ENCODE measurements at places on chromosomes 7 and 10.

- DNase-seq, result no peak
Observed at GRCh38 chr10:42989481-42989921, 87.4 kb upstream of the RET start.

DNA sequence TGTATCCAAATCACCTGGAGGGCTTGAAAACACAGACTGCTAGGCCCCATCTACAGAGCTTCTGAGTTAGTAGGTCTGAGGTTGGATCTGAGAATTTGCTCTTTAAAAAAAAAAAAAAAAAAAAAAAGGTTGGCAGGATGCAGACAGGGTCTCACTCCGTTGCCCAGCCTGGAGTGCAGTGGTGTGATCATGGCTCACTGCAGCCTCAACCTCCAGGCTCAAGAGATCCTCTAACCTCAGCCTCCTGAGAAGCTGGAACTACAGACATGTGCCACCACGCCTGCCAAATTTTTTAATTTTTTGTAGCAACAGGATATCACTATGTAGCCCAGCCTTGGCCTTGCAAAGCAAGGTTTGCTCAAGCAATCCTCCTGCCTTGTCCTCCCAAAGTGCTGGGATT, 8.0 kb downstream of the GDI2 start:
- no peak for DNase-seq

DNA sequence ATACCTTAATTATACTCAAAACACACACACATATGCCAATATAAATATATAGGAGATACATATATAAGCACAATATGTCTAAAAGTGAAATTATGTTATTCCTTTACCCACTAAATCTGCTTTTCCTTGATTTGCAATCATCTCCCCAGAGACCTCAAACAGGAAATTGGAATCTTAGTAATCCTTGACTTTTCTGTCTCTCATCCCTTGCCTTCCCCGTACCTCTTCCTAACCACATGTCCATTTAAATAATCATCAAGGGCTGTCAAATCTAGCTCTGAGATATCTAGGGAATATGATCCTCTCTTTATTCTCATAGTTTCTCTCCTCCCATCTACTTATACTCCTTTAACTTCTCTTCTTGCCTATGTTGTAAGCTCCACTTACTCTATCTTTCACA, 336.6 kb downstream of the HGF start:
- peak; percentile 49 for DNase-seq

- DNase-seq, result peak; percentile 74
Observed at GRCh38 chr10:624605-625332, 64.7 kb downstream of the DIP2C start.

DNA sequence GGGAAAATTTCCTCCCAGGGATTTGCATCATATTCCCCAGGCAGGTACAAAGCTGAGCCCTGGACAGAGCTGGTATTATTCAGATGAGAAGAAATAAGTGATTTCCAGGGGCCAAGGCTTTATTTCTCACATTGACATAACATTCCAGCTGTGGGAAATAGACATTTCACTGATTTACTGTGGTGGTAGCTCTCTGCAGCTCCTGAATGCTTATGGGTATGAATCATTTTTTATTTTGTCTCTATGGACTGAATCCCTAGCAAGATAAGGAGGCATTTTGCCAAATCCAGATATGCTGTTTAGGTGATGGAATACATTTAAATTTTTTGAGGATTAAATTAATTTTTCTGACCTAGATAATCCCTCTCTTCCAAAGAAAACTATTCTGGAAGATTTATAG, 97.9 kb downstream of the MTPN start:
- peak; percentile 81 for DNase-seq

GRCh38 chr10:130775311-130775710, 536.2 kb downstream of the TCERG1L start:
- DNase-seq, result no peak

GRCh38 chr10:125149036-125149679, 11.2 kb downstream of the CTBP2 start:
- DNase-seq, result peak; percentile 82

- DNase-seq, result no peak
Observed at GRCh38 chr7:26760501-26760900, 103.9 kb downstream of the SKAP2 start.

GRCh38 chr10:106083572-106083971, 1080.9 kb downstream of the SORCS1 start:
- peak; percentile 51 for DNase-seq

- no peak for DNase-seq
Observed at GRCh38 chr10:37680243-37680683, 177.1 kb downstream of the ZNF248 start.

GRCh38 chr10:107913317-107914294, 749.1 kb upstream of the SORCS1 start:
- no peak for DNase-seq

DNA sequence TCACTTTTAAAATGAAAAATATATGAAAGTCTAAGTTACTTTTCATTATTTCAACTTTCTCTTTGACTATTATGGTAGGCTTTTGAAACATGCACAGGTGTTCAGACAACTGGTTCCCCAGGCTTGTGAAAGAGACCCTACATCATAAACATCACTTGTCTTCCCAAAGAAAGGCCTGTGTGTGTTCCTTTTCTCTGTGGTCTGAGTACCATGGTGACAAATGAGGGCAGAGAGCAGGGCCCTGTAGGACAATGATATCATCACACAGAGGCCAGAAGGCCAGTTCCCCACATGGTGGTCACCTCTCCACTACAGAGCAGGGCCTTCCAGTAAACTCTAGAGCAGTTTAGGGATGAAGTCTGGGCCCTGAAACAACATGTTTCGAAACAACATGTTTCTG, 288.8 kb downstream of the USP6NL start:
- DNase-seq, result no peak

DNA sequence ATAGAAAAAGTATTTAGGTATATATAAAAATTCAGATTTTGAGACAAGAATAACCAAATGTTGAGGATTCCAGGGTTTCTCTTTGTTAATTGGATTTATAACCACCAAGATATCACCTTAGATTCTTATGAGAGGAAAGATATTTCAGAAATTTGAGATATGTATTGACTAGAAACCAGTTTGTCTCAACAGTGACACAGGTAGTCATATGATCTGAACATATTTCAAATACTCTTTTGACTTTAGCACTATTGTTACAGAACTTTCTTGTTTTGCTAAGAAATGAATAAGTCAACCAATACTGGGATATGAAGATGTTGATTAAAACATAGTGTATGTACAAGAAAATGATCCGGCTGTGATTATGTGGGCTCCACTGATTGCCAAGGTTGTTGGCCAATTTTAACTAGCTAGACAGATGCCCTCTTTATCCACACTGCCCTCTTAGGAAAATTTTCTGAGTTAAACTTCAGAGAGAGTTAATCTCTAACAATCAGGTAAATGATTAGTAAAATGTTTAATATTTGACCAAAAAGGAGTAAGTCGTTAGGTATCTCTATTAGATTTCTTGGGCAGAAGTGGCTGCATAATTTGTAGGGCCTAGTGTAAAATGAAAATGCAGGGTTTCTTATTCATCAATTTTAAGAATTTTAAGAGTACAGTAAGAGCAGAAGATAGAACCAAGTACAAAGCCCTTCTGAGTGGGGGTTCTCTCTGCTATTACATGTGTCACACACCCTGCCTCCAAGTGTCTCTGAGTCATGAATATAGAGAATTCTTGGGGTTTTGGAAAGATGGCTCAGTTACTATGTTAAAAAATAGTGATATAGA, 376.0 kb downstream of the TFEC start:
- DNase-seq, result peak; percentile 86

GRCh38 chr7:135234727-135235126, 1.1 kb downstream of the STRA8 start:
- no peak for DNase-seq

- DNase-seq, result no peak
Observed at GRCh38 chr10:130580975-130581374, 444.8 kb downstream of the GLRX3 start.

DNA sequence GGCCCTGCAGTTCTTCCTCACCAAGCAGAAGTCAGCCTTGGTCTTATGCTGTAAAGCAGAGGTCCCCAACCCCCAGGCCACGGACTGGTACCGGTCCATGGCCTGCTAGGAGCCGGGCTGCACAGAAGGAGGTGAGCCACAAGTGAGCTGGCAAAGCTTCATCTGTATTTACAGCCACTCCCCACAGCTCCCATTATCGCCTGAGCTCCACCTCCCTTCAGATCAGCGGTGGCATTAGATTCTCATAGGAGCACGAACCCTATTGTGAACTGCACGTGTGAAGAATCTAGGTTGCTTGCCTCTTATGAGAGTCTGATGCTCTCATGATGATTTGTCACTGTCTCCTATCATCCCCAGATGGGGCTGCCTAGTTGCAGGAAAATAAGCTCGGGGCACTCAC, 87.6 kb upstream of the NEBL start:
- DNase-seq, result no peak

GRCh38 chr7:78472519-78472918, 673.9 kb downstream of the PHTF2 start:
- DNase-seq, result peak; percentile 78

- DNase-seq, result no peak
Observed at GRCh38 chr10:92847202-92847864, 987 bp upstream of the EXOC6 start.

- peak; percentile 31 for DNase-seq
Observed at GRCh38 chr10:92571649-92572048, 2.2 kb downstream of the IDE start.

DNA sequence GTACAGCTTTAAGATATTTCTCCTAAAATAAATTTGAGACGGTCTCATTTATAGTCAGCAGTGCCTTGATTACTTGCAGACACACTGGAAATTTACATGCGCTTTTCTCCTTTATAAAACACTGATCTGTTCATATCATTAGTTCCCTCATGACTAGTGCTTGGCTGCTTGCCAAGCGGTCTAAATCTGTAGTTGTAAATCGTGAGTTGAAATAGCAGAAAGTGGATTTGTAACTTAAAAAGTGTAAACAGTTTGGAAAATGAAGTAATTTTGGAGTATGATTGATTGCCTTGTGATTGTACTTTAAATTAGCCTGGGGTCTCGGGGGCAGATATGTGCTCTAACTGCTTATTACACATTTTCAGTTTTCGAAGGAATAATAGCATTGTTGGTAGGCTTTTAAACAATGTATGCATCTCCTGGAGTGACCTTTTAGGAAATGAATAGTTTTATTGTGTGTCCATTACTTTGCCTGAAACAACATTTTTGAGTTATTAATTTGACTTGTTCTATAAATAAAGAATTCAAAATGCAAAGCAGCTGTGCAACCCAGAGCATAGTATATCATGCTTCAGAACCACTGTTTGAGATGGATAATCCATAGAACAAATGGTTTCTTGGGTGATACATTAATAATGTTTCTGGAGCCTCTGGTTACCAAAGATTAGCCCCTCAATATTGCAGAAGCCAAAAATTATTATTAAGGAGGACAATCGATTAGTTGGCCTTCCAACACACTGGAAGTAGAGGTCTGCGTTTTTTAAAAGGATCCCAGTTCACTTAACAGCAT, 73.3 kb downstream of the ARID5B start:
- peak; percentile 78 for DNase-seq
